ENCODE measurements at places on chromosomes 16 and 17.

DNA sequence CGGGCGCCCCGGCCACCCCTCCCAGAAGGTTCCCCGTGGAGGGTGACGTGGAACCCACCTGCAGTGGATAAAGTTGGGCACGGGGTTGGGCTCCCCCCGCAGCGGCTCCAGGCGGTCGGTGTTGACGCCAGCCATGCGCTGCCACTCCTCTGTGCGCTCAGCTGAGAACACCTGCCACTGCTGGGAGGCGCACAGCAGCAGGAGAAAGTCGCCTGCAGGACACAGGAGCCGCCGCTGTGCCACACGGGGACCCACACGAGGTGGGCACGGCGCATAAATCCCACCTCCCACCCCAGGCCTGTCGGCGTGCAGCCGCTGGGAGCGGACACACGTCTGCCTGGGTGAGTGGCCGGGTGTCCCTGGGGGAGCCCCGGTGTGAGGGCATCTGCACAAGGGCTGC lies 20.7 kb downstream of the CTU2 start:
- no peak overlapping the region for H3K4me3 ChIP-seq
- no peaks in the 10 kb centered on the region for H3K27me3 ChIP-seq
- no peak for DNase-seq
- no peaks in the 10 kb centered on the region for H3K4me1 ChIP-seq

DNA sequence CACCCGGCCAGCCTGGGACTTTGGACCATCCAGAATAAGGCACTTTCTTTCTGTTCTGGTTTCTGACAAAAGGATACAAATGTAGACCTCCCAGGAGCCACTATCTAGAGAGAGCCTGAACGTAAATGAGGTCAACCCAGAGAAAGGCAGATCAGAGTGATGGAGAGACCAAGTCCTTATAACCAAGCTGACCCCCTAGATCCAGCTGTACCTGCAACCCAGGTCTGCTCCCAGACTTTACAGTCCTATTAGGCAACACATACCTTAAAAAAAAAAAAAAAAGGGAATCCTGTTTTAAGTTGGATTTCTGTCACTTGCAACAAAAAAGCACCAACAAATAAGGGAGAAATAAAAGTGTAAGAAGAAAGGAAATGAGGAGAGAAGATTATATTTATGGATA lies 23.2 kb downstream of the CPPED1 start:
- no peak overlapping the region for H3K4me3 ChIP-seq
- H3K4me1 ChIP-seq = peaks cover 9% of the 10 kb centered on the region
- no peak overlapping the region for H3K27ac ChIP-seq
- no peak for DNase-seq
- H3K36me3 ChIP-seq = peaks cover 7% of the 10 kb centered on the region

DNA sequence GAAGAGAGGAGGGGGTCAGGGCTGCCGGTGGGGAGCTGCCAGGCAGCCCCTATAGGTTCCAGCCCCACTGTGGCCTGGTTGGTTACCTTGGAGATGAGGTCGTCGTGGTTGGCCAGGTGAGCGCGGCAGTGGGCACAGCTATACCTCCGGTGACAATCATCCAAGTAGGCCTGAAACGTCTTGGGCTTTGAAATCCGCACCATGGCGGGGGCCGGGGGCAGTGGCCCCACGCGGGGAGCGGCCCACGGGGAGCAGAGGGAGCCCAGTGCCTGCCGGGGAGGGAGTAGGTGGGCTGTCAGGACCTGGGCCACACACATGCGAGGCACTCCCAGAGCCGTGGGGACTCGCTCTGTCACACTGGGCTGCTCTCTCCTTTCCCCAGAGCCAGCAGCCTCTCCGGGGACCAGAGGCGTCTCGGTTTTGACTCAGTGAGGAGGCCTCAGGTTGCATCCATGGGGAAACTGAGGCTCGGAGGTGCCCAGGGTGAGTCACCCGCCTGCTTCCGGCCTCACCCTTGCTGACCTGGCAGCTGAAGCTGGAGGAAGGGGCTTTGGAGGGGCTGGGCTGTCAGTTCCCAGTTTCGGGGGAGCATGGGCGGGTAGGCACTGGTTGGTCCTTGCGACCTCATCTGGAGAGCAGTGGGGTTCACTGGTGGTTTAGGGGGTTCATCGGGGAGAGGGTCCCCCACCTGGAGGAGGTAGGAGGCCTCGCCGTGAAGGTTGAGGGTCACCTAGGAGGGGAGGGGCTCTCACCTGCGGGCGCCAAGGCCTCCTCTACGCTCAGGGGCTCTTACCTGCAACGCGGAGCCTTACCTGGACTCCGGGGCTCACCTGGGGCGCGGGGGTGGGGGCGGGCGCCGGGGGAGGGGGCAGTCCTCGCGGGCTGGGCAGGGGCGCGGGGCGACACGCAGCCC lies 591 bp downstream of the YPEL3 start:
- H3K4me1 ChIP-seq = peaks cover 27% of the 10 kb centered on the region
- peak overlapping the region; percentile 97 for H3K4me3 ChIP-seq
- no peaks in the 10 kb centered on the region for H3K27me3 ChIP-seq

GRCh38 chr17:27268394-27269085 lies 25.4 kb upstream of the WSB1 start:
- no peak overlapping the region for H3K4me3 ChIP-seq
- no peak for DNase-seq
- H3K36me3 ChIP-seq = peaks cover 6% of the 10 kb centered on the region
- peaks cover 18% of the 10 kb centered on the region for H3K27me3 ChIP-seq
- no peak overlapping the region for H3K27ac ChIP-seq

- H3K4me3 ChIP-seq = no peak overlapping the region
- H3K27me3 ChIP-seq = peaks cover 34% of the 10 kb centered on the region
- no peak overlapping the region for H3K27ac ChIP-seq
- H3K4me1 ChIP-seq = no peaks in the 10 kb centered on the region
Observed at GRCh38 chr17:12667299-12667958, 1.7 kb downstream of the MYOCD start.

- peak overlapping the region; percentile 94 for H3K27ac ChIP-seq
- H3K36me3 ChIP-seq = peaks cover 40% of the 10 kb centered on the region
- peaks cover 21% of the 10 kb centered on the region for H3K4me1 ChIP-seq
Observed at GRCh38 chr16:1781758-1782407, 488 bp downstream of the SPSB3 start.

- no peak overlapping the region for H3K27ac ChIP-seq
- peaks cover 2% of the 10 kb centered on the region for H3K4me1 ChIP-seq
- H3K27me3 ChIP-seq = peaks cover 79% of the 10 kb centered on the region
- DNase-seq = no peak
Observed at GRCh38 chr16:84884596-84885341, 65.0 kb downstream of the CRISPLD2 start.

GRCh38 chr16:85293904-85294642 lies 181.8 kb upstream of the CIBAR2 start:
- H3K27me3 ChIP-seq = peaks cover 44% of the 10 kb centered on the region
- H3K4me3 ChIP-seq = no peak overlapping the region
- DNase-seq = no peak
- H3K36me3 ChIP-seq = no peaks in the 10 kb centered on the region

DNA sequence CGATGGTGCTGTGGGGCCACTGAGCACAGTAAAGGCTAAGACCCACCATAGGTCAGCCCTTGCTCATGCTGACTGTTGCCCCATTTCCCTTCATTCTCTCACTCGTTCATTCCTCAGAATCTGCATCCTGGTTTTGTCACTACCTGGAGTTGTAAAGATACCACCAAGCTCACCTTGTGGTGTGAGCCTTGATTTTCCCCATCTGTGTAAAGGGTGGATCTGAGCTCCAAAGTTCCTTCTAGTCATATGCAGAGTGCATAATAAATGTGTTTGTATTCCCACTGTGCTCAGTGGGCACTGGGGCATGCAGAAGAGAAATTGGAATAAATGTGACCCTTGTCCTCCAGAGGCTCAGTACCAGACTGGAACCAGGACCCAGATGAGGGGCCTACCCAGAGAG lies 35.2 kb upstream of the MEOX1 start:
- H3K27ac ChIP-seq = no peak overlapping the region
- peaks cover 20% of the 10 kb centered on the region for H3K27me3 ChIP-seq
- no peak overlapping the region for H3K4me3 ChIP-seq

- no peak overlapping the region for H3K4me3 ChIP-seq
- H3K36me3 ChIP-seq = no peaks in the 10 kb centered on the region
- no peak for DNase-seq
- H3K4me1 ChIP-seq = no peaks in the 10 kb centered on the region
- H3K27me3 ChIP-seq = no peaks in the 10 kb centered on the region
- H3K27ac ChIP-seq = no peak overlapping the region
Observed at GRCh38 chr17:70492368-70492767, 323.0 kb downstream of the KCNJ2 start.

DNA sequence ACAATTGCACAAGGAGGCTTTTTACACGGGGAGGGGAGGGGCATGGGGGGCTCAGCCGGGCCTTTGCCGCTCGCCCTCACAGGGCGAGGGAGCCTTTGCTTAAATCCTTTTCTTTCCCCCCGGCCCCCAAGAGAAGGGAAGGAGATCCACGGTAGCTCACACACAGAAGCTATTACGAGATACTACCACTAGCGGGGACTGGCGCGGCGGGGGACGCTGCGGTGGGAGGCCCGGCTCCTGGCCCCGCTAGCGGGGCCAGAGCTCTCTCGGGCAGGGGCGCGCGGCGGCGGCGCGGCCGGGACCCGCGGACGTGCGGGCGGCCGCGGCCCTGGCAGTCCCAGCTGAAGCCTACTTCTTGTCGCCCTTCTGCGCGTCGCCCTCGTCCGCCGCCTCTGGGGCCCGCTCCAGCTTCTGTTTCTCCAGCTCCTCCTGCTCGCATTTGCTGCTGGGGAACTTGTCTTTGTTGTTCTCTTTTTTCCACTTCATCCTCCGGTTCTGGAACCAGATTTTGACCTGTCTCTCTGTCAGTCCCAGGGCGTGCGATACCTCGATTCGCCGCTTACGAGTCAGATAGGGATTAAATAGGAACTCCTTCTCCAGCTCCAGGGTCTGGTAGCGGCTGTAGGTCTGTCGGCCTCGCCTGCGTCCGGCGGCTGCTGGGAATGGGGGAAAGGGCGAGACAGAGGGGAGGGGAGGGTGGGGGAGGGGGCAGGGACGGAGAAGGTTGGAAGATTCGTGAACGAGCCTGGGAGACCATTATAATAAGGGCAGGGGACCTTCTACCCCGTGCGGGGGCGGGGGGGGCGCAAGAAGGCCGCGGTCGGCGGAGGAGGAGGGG lies 2.0 kb downstream of the HOXB8 start:
- H3K27ac ChIP-seq = peak overlapping the region; percentile 87
- peak overlapping the region; percentile 99 for H3K4me3 ChIP-seq
- peaks cover 67% of the 10 kb centered on the region for H3K27me3 ChIP-seq
- H3K36me3 ChIP-seq = peaks cover 29% of the 10 kb centered on the region
- peaks cover 45% of the 10 kb centered on the region for H3K4me1 ChIP-seq
- DNase-seq = peak; percentile 43

DNA sequence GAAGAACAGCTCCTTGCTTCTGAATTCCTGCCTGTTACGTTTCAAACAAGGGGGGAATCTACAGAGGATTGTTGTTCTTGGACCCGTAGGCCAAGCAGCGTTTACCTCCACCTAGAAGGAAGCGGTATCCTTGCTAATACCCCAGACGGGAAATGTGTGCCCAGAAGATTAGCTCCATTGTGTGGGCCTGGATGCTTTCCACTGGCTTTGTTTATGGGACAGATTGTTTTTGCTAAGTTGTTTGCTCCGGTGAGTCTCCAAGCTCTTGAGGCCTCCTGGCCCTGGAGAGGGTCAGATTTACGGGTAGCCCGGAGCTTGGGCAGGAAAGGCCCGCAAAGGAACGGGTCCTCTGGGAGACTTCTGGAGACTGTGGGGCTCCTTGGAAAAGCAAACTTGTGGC lies 28.4 kb upstream of the MRTFB start:
- no peaks in the 10 kb centered on the region for H3K4me1 ChIP-seq
- no peaks in the 10 kb centered on the region for H3K36me3 ChIP-seq
- no peak for DNase-seq
- no peak overlapping the region for H3K4me3 ChIP-seq
- peaks cover 46% of the 10 kb centered on the region for H3K27me3 ChIP-seq
